ENCODE measurements at places on chromosomes 3 and 15.

DNA sequence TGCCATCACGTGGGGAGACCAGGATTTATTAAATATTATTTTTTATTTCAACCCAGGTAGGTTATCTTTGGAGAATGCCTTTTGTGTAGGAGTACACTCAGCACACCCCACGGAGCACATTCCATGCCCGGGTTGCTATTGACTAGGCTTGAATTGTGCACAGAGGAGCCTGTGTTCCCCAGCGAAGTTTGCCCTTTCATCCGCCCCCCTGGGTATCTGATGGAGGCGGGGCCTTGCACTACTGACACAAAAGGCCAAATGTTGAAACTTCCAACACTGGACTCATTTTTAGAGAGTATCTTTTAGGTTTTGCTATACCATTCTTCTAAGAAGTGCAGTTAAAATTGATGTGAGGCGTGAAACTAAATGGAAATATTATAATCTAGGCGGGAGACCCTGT, 39.3 kb upstream of the PPP4R2 start:
- DNase-seq = no peak

DNA sequence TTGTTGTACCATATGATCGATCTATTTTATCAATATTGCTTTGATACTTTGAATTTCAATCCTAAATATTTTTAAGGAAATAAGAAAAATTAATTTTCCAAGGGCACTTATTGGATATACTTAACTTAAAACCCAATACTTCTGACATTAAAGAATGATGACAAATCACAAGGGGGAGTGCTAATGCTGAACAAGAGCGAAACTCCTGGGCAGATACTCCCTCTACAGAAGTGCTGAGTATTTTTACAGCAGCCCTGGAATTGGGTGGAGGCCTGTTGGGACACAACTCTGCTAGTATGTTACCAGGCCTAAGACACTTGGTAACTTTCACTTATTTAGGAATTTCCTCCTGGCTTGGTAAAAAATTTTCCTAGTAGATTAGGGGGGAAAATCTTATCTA, 46.2 kb downstream of the DENND6A start:
- DNase-seq = peak; percentile 10

DNA sequence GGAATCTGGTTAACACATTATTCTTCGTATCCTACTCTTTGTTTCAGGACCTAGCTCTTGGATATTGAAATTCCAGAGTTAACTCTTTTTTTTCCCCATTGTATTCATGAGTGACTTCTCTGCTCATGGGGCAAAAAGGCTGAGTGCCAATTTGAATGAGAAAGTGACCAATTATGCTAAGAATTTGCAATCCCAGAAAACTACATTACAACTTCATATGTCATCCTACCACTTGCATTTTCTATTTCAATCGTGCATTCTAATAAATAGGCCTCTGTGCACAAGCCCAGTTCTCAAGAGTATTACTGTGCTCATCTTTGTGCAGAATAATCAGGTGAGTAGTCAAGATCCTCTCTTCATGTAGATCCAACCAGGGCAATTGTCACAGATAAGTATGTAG, 537.8 kb downstream of the OTOL1 start:
- peak; percentile 25 for DNase-seq

GRCh38 chr3:71978150-71978721, 193.3 kb upstream of the PROK2 start:
- no peak for DNase-seq

DNA sequence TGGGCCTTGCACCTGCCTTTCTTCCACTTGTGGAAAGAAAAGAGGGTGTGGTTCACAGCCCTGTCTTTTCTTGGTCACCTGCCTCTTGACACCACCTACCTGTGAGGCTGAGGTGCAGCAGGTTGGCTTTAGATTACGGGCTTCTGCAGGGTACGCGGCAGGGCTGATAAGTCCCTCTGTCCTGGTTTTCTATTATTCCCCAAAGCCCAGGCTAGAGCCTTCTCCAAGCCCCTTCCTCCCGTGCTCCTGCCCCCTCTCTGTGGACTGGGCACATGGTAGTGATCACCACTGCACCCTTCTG, 44.8 kb upstream of the HACD2 start:
- DNase-seq = no peak

DNA sequence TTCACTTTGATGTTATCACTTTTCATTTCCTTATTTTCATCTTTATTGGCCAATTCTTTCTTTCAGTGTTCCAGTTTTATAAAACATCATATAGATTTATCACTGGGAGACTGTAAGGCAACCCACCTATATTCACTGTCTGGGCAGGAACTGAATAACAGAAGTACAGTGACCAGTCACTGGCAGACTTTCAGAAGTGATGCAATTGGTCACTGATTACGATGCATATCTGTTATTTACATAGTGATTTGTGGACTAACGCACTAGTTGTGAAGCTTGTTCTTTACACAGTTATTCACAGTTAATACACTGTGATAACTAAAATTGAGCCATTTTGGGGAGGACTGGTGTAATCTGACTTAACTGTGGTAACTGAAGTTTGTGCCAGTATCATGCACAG, 190.2 kb upstream of the DPH6 start:
- DNase-seq = no peak

Data from GM04504 (cell line).